ENCODE measurements at places on chromosomes 16 and 17.

DNA sequence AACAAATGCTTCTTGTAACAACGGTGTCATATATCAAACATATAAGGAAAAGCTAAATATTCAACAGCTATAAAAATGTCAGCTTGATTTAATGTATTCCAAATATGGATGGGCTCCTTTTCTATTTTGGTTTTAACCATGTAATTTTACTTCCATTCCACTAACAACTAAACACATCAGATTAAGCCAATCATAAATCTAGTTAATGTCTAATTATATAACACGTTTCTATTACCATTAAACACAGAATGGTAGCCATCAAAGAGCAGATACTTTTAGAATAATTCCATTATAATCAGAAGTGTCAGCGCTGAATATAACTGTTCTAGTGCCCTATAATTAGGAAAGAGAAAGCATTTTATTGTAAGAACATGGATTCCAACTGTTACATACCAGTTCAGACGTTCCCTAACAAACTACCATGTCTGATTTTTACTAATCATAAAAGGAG is 10.0 kb downstream of the CMC2 start:
- no peak for DNase-seq

GRCh38 chr17:5895276-5895675 is 174.9 kb upstream of the WSCD1 start:
- no peak for DNase-seq

DNA sequence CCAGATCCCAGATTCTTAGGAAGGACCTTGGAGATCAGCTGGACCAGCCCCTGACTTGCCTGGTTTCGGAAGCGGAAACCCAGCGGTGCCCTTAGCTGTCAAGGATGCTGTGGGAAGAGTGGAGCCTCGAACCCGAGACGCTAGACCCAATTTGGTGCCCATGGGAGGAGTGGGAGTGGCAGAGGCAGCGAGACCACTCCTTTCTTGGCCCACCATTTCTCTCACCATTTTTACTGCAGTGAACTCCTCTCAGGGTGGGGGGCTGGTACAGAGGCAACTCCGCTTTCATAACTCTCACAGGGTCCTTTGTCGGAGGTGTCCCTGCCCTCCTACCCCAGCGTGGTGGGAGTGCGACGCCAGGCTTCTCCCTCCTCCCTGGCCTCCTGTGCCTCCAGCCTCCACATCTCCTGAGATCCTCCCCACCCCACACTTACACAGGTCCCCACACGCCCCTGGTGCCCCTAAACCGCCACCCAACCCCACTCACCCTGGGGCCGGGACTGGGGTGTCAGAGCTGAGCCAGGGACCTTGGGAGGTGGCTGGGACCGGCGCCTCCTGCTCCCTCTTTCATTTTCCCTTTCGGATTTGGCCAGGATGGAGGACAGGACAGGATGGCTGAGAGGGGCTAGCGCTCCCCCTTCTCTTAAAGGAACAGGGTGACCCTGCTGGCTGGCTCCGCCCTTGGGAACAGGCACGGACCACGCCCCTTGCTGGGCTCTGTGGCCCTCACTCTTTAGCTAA is at the start of gene GJD3:
Gene GJD3 (minus strand): TSS at position 617 of the 741 bp plus-strand sequence. CDS start 922 bp downstream, outside the sequence.
- no peak for DNase-seq

DNA sequence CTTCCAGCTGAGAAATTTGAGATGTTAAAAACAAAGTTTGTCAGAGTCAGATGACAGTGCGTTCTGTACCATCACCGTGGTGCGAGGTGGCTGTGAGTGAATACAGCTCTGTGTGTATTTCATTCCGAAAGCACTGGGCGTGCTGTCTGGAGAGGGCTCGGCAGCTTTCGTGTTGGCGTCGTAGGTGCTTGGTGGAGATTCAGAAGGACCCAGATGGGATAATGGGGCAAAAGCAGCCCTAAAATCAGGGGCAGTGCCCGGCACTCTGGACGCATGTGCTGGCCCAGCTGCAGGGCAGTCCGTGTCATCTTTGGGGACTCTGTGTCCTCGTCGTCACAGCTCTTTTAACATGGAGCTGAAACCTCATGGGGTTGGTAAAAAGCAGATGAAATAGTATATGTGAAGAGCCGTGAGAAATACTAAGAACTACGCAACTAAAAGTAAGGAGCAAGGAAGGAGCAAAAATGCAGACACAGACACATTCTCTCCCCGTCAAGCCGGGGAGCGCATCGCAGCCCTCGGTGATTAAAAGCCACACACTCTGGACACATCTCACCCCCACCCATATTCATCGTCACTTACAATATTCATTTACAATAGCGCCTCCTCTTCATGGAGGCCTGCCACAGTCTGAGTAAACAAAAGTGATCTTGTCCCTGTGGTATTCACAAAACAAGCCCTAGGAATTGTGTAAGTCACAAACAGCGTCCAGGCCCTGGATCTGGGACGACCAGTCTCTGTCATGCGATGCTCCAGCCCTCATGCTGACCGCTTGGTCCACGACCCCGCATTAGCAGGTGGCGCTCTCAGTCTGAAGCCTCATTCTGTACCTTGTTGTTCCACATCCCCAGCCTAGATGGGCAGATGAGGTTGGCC is 206.7 kb downstream of the RPTOR start:
- DNase-seq: no peak

- DNase-seq: no peak
Measured at GRCh38 chr16:58046054-58046881, 20.7 kb downstream of the MMP15 start.

- no peak for DNase-seq
Measured at GRCh38 chr17:4652997-4653396, 11.5 kb upstream of the ALOX15 start.

GRCh38 chr16:89442588-89442987 is 47.8 kb downstream of the ANKRD11 start:
- no peak for DNase-seq

DNA sequence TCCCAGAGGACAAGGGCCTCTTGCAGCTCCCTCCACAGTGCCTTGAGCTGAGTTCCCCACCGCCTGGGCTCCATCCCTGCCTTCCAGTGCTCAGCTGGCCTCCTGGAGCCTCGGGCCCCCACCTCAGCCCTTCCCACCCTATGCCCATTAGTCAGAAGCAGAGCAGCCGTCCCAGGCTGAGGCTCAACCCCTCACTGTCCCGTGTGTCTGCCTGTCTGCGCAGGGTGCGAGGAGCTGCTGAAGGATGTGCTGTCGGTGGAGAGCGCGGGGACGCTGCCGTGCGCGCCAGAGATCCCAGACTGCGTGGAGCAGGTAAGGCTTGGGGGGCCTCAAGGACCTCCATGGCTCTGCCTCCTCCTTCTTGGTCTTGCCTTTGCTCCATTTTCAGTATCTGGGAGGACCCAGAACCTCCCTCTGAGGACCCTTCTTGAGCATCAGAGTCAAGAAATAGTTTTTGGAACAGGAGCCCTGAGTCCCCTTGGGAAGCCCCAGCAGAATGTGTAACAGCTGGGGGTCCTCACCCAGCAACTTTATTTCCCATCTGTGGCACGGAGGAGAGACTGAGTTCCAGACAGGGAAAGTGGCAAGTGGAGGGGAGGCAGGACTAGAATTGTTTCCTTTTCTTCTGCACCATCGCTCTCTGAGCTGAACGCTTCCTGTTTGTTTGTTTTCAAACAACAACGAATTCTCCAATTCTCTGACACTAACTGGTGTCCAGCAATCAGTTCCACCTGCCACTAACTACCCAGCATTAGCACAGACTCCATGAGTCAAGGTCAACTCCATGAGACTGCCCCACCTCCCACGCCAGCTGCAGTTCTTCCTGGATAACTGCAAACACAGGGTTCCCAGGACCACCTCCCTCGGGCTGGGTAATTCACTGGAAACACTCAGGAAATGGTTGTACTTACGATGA is 42.6 kb downstream of the RAB11FIP4 start:
- no peak for DNase-seq

DNA sequence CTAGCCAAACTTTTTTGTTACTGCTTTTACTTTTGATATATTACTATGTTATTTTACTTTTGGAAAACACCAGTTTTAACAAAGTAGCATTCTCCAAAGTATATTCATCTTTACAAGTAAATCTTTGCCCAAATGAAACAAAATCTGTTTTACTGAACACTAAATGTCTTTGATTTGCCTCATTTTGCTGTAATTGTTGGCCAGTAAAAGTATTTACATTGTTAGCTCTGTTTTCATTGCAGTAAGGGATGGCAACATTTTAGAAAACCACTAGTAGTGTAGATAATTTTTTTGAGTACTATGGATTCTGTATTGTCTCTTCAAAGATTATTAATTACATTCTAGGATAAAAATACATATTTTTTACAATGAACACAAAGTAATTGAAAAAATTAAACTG is 10.6 kb downstream of the SNTB2 start:
- no peak for DNase-seq

DNA sequence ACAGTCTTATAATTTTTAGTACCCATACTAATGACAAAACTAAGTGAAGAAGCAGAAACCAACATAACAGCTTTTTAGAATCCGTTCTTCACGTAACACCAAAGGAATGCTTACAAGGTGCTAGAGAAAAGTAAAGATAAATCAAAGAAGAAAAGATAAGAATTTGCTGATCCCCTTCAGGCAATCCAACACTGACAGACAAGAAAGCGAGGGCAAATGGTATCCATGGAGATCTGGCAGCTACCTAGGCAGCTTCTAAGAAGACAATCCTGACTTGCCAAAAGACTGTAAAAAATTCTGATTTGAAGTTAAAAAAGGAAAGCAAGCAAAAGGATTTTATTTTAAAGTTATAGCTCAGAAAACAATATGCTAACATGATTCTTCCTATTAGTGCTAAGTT is 14.6 kb downstream of the BBS2 start:
- DNase-seq: no peak

Measured in CD4-positive, alpha-beta T cell treated with Interleukin-15 for 4 hours (primary cell).